ENCODE measurements at places on chromosomes 6 and 20. TPM values are rescaled to one million over a fixed set of nuclear protein-coding genes. Genes with fewer than 3 reads are reported as not detected.

GRCh38 chr6:132750455-132751248, 7.1 kb downstream of the VNN2 start:
- no peak for DNase-seq

DNA sequence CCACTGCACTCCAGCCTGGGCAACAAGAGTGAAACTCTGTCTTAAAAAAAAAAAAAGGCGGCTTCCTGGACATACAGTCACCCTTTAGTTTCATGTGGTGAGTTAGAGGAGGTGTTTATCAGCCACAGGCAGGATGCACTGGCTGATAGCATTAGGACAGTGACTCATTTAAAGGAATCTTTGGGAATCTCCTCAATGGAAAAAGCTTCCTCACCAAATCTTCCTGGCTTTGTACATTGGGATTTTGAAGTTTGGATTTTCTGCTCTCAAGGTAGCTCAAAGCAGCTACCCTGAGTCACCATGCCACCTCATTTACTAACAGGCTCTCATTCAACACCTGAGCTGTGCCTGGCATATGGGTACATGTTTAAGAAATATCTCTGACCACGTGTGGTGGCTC, 20.2 kb downstream of the PRPH2 start:
- no peak for DNase-seq

Gene CEP57L1
- total RNA-seq, result 50.7 TPM

DNA sequence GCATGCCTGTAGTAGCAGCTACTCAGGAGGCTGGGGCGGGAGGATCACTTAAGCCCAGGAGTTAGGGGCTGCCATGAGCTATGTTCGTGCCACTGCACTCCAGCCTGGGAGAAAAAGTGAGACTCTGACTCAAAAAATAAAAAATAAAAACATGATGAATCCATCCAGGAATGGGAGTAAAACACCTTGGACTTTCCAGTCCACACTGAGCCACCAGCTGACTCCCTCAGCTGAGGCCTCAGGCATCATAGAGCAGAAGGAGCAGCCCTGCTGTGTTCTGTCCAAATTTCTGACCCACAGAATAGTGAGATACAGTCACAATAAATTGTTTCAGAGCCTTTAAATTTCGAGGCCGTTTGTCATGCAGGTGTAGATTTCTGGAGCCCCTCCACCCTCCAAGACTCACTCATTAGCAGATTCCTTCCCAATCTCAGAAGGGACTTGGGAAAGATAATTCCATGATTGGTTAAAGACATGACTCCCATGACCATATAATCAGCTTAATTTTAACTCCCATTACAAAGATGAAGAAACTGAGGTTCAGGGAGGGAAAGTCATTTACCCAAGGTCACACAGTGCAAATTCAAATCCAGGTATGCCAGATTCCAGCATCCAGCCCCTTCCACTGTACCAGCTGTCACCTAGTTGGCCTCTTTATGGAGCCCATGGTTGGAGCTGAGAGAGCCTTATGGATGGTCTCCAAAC, 9.0 kb upstream of the MMP9 start:
- no peak for DNase-seq

Gene MACROD2
- total RNA-seq, result 25.8 TPM

- DNase-seq, result no peak
Measured at GRCh38 chr6:3878048-3878666, 29.0 kb downstream of the FAM50B start.

Gene WFDC5
- 0.28 TPM for total RNA-seq

Gene SLC52A3
- 1.0 TPM for total RNA-seq

GRCh38 chr20:20235681-20236080, 132.2 kb upstream of the INSM1 start:
- no peak for DNase-seq

GRCh38 chr6:136510782-136511181, 39.4 kb downstream of the MAP7 start:
- DNase-seq, result no peak

Gene RAET1G
- not detected for total RNA-seq

Gene DPPA5
- not detected for total RNA-seq

DNA sequence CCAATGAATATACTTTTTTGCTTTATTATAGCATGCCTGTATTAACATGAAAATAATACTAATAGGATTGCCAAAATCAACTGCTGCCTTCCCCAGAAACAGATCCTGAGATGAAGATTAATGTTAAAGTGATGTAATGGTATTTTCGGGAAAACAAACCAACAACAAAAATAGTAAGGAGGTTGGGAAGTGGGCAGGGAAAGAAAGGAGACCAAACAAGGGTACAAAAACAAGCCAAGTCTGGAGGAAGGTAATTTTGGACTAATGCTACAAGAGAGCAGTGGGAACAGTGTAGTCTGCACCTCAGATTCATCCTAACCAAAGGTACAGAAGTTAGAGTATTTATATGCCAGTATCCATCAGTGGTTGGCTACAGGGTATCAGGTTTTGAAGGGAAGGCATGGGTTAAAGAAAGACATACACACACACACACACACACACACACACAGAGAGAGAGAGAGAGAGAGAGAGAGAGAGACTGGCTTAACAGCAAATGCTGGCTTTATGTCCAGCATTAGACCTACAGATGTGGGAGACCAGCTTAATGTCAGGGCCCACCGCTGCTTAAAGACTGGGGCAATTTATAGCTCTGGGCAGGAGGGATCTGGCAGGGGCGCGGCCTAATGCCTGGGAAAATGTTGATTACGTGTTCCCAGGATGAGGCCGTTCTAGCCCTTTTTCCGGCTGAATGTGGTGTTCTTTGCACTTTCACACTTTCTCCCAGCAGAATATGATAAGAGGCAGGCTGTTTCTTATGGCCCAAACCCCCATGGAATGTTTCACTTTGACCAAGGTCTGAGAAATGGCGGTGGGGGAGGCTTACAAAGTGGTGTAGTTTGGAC, 3.8 kb upstream of the SLC17A1 start:
- DNase-seq, result no peak

- DNase-seq, result no peak
Measured at GRCh38 chr6:141598487-141598886, 534.2 kb upstream of the GJE1 start.

- DNase-seq, result no peak
Measured at GRCh38 chr6:43781941-43782704, 12.1 kb downstream of the VEGFA start.

DNA sequence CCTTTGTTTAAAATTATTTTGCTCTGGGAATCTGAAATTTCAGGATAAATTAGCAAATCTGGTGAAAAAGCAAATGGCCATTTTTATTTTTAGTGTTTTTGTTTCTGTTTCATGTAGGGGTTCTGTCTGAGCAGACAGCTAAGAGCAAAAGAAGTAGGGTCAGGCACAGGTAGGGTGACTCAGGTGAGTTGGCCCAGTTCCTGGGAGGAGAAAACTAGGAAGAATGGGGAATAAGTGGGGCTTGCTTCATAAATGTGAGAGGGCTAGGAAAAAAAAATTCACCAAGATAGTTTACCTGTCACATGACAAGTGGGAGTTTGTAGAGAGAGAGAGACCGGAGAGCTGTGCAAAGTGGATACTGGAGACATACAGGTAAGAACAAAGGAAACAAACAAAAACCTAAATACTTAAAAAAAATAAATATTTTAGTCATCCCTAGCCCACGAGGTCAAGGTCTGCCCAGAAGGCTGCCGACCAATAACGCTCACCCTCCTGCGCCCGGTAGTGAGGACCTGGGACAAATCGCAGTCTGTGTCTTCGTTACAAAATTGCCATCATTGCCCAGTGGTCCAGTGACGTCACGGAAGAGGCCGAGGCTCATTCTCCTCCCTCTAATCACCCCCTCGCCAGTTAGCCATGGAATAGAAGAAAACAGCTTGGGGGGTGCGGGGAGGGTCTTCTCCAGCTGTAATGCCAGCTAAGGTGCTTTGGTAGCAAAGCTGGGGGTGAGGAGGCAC, 2.3 kb downstream of the THBD start:
- DNase-seq, result no peak

- DNase-seq, result no peak
Measured at GRCh38 chr6:117477988-117478852, 4.3 kb upstream of the DCBLD1 start.

DNA sequence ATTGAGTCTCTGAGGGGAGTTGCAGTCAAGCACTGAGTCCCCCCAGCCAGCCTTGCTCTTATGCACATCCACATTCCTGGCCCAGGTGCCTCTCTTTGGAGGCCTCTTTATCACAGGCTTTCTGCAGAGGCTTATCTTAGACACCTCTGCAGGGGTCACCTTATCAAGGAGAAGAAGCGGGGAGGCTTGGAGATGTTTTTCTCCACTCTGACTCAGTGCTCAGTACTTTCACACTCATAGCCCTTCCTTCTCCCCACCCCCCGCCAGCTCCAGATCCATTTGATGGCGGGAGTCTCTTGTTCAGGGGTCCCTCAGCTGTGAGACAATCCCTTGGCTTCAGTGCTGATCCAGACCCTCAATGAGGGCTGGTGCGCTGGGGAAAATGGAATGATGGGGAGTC, 132.1 kb upstream of the TSHZ2 start:
- no peak for DNase-seq

Gene IRF4
- 1.0 TPM for total RNA-seq

DNA sequence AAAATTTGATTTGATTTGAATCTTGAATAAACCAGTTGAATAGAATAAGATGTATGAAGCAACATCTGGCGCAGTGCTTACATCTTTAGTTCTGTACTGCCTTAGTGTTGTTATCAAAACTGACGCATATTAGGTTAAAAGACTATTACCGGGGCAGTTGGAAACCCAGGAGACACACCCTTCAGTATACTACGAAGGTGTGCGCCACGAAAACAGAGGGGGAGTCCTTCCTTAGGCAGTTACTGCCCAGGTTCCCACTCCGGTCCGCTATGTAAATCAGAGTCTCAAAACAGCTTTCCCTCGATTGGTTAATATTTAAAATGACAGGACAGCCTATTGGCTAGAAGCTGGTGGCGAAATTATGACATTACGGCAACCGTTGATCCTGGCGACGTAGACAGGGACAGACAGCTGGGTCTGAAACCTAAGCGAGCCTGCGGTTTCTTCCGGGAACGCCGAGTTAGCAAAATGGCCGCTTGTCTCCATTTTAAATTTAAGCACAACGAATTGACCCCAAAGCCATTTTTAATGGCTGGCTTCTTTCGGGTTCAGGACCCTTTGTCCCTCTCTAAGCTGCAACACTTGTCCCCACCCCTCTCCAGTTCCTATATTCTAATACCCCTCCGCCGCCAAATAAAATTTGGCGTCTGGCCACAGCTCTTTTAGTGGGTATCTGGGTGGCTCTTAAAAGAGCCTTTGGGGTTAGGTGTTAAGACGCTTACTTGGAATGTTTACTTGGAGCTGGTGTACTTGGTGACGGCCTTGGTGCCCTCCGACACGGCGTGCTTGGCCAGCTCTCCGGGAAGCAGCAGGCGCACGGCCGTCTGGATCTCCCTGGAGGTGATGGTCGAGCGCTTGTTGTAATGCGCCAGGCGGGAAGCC, 35.8 kb downstream of the HFE start:
- peak; percentile 99 for DNase-seq

DNA sequence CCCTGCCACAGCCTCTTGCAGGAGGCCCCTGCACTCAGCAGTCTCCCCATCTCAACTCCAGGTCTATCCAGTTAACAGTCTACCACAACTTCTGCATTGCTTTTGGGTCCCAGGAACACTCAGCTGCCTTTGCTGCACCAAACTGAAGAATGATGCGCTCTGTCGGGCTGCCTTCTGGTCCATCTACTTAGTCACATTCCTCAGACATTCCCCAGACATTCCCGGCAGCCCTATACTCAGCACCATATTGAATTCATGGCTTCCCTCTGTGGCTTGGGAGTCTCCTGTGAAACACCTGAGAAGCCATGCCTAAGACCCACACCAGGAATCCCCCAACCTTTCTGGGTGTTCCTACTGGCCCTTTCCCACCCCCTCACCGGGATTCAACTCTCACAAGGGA, 99.6 kb upstream of the COL21A1 start:
- no peak for DNase-seq

Gene DAAM2
- 79.5 TPM for total RNA-seq

DNA sequence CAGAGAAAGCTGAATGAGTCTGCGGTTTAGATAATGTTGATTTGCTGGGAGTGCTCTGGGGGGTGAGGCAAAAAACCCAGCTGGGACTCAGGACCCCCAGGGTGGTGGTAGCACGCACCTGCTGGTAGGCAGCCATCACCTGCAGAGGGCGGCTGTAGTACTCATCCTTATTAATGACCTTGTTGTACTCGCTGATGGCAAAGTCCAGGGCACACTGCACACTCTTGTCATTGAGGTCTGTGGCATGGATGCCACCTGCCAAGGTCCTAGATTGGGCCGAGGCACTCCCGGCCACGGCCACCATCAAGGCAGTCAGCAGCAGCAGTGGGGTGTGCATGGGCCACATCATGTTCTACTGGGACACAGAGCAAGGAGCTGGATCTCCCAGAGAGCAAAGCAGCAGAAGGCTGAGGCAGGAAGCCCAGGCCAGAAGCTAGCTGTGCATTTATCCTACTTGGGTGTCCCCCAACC, at the start of gene CST5:
Gene CST5, minus strand, starts transcription at position 421 of the 471 bp plus-strand sequence. Its CDS starts 72 bp downstream, at position 349.
- DNase-seq, result no peak

Gene CST2
- total RNA-seq, result not detected

- no peak for DNase-seq
Measured at GRCh38 chr6:160917572-160917971, 74.0 kb upstream of the MAP3K4 start.

GRCh38 chr6:132863895-132864294, 49.5 kb downstream of the RPS12 start:
- no peak for DNase-seq

- no peak for DNase-seq
Measured at GRCh38 chr6:27770724-27771123, 141.5 kb downstream of the OR2B2 start.

- no peak for DNase-seq
Measured at GRCh38 chr20:26243731-26244130, 547.1 kb upstream of the ZNF337 start.

DNA sequence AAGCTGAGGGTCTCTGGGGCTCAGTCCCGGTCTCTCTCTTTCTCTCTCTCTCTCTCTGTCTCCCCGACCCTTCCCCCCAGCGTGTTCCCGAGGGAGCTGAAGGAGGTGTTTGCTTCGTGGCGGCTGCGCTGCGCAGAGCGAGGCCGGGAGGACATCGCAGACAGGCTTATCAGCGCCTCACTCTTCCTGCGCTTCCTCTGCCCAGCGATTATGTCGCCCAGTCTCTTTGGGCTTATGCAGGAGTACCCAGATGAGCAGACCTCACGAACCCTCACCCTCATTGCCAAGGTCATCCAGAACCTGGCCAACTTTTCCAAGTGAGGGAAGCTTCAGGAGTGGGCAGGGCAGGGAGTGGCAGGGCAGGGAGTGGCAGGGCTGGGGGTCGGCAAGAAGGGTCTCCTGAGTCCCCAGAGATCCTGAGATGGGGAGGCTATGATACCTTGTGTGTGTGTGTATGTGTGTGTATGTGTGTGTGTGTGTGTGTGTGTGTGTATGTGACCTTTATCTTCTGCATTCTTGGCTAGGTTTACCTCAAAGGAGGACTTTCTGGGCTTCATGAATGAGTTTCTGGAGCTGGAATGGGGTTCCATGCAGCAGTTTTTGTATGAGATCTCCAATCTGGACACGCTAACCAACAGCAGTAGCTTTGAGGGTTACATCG, 13.6 kb upstream of the ZBTB9 start:
- DNase-seq, result no peak

GRCh38 chr6:150881911-150882481, 16.5 kb downstream of the MTHFD1L start:
- DNase-seq, result no peak

Gene CST8
- not detected for total RNA-seq

Gene DSP
- total RNA-seq, result 76.9 TPM

Measured in spinal cord (tissue), 10 donors.